ENCODE measurements at places on chromosomes 5 and 9.

DNA sequence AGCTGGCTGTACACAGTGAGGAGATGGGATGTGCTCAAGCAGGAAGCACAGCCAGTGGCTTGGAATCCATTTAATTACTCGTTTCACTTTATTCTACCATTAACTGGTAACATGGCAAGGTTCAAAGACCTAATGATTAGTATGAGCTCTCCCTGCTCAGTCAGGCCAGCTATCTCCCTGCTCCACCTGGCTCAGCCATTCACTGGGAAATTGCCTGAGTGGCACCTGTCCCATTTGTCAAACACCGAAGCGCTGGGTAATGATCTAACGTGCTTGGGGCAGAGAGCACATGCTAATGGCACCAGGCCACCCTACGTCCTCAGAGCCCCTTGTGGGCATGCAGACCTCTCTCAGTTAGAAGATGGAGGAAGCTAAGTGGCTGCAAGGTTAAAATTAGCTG, 162.2 kb downstream of the TTLL11 start:
- DNase-seq = no peak

DNA sequence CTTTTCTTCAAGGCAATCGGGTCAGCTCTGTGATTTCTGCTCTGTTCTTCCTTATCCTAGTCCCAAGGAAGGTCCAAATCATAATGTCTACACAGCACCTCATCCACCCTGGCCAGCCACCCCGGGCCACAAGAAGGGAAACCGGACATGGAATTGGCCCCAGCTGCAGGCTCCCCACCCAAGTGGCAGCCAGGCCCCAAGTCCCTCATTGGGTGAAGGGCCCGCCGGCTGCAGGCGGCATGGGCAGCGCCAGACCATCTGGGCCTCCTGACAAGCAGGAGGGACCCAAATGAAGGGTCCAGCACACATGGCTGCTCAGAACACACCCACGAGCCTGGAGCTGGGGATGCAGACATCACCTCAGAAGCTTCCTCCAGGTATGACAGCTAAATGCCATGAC, 33.7 kb downstream of the BICD2 start:
- no peak for DNase-seq

- no peak for DNase-seq
Observed at GRCh38 chr9:112887381-112887780, 3.3 kb downstream of the SLC46A2 start.

DNA sequence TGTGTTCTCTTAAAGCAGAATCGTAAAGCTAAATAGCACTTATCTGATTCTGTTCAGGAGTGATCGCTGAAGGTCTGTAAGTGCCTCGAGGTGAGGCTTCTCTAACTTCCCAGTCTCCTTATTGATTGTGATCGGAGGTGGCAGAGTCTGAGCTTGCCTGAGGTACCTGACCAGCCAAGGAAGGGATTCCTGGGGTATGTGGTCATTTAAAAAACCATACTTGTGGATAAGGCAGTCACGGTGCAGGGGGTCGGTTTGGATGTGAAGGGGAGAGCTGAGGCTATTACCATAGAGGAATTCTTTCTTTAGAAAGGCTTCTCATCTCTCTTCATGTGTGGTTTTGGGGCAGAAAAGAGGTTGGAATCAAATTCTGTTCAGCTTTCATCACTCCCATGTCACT, 193.7 kb downstream of the TLE4 start:
- DNase-seq = no peak

DNA sequence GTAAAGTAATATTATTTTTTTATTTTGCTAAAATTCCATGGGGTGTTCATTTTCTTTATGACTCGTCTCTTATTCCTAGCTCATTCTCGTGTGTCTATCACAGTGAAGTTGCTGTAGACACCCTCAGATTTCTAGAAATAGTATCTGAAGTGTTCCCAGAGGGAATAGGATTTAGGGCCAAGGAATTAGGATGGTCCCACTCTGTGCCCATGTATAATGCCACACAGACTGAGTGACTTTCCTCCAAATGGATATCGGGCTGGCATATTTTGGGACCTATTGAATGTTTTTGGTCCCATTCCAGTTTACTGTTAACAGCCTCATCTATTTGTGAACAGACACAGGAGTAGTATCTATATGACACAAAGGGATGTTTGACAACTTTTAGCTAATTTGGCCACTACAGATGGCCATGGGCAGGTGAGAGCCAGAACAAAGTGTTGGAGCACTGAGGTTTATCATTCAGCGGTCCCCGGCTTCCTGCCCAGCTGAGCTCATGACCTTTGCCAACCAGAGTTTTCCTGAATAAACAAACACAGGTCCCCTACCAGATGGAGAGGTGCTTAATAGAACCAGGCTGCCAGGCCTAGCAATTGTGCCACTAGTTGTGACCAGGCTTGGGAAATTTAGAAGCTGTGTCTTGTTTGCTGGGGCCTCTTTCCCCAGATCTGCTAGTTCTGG, 46.9 kb downstream of the MAP1B start:
- no peak for DNase-seq

- no peak for DNase-seq
Observed at GRCh38 chr9:116333254-116333653, 179.7 kb downstream of the PAPPA start.

DNA sequence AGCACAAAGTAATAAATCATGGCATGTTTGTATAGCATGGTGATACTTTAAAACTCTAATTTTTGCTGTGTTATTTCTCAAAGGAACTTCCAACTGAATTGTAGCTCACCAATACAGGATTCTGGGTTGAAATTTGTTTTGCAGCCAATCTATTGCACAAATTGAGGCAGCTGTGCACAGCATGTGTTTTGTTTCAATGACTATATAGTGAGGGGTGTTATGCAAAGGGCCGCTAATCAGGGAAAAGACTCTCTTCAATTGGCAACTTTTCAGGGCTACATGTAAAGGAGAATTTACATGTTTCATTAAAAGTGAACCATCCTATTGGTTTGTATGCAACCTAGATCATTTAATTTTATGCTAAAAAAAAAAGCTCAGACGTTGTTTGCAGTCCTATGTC, 44.6 kb downstream of the PLPPR1 start:
- no peak for DNase-seq

GRCh38 chr5:142529626-142530278, 156.1 kb downstream of the FGF1 start:
- DNase-seq = no peak

- DNase-seq = no peak
Observed at GRCh38 chr5:7426284-7426683, 30.3 kb downstream of the ADCY2 start.

DNA sequence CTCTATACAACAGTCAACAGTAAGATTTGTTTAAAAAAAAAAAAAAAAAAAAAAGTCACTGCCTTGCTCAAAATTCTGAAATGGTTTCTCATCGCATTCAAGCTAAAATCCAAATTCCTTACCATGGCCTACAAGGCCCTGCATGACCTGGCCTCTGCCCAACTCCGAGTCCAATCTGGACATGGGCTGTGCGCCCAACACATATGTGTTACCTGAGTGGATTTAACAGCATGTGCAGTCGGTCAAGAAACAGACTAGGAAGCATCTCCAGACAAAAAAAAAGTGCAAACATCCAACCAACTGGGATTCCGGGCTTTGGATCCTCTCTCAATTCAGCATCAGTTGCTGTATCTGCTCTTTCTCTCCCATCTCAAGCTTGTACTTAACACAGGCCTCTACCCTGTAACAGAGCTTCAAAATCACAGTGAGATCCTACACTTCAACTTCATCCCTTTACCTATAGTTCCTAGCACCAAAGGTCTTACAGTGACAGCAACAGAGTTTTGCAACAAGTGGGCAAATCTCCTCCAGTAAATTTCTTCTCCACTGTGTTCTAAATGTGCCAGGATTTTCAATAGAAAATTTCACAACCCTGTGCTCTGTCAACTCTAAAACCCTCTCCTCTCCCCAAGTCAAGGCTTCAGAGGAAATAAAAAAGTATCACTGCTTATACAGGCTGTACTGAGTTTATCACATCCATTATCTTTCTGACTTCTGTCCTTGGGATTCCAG, 19.6 kb downstream of the ZNF608 start:
- DNase-seq = no peak

GRCh38 chr5:55993013-55993412, 1.8 kb downstream of the IL6ST start:
- no peak for DNase-seq

- no peak for DNase-seq
Observed at GRCh38 chr5:109298794-109299193, 111.0 kb downstream of the PJA2 start.

DNA sequence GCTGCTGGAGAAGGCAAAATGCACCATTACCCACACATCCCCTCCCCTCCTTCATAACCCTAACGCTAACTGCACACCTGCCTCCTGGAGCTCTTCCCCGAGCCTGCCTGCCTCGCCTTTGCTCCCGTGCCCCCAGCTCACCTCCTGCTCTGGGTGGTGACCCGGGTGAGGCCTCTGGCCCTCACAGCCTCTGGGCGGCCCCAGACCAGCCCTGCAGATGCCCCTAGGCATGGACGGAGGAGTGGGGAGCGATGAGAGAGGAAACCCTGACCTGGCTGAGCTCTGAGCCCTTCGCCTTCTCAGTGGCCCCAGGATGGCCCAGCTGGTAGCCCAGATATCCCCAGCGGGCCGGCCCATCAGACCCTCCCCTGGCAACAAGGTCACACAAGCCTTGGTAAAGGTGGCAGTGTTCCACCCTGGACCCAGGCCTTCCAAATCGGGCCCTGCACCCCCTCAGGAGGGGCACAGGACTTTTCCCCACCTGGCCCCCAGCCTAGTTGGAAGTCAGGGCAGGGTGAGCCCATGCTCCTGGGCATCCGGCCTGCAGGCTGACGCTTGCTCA, 14.5 kb upstream of the CAMSAP1 start:
- no peak for DNase-seq

GRCh38 chr5:53110156-53110555, 599 bp upstream of the MOCS2 start:
- no peak for DNase-seq

DNA sequence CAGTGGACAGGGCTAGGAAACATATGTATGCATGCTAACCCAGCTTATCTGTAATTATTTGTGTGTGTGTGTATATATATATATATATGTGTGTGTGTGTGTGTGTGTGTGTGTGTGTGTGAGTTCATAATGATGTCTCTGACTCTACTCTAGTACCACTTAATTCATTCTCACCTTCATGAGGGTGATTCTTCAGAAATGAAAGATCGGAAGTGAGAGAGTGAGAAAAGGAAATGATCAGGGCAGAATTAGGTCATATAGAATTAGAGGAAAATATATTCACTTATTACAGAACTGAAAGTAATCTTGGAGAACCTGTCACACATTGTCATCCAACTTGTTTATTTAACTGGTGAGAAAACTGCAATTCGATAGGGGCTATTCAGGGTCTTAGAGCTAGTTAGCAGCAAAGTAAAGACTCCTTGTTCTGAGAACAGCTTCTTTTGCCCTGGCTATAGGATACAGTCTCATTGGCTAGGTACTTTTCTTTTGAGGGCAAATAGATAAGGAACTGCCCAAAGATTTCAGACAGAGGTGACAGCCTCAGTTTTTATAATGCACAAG, 58.8 kb downstream of the C9orf153 start:
- DNase-seq = no peak

- no peak for DNase-seq
Observed at GRCh38 chr5:143521141-143521540, 117.7 kb upstream of the NR3C1 start.

GRCh38 chr9:115671963-115672305, 481.7 kb upstream of the PAPPA start:
- DNase-seq = no peak

DNA sequence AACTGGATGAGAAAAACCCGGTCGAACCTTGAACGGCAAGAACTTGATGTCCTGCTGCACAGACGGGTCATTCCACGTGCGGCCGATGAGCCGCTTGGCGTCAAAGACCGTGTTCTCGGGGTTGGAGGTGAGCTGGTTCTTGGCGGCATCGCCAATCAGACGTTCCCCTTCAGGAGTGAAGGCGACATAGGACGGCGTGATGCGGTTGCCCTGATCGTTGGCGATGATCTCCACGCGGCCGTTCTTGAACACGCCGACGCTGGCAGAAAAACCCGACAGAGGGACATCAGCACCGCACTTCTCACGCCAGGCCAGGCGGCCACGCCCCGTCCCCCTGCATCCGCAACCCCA, 519 bp downstream of the HSPA5 start:
- no peak for DNase-seq
